Smooth muscle cell of the coronary artery (primary cell): ENCODE measurements at places on chromosomes 3 and 15. TPM values are rescaled to one million over a fixed set of nuclear protein-coding genes. Genes with fewer than 3 reads are reported as not detected.

TICRR gene
- 0.35 and 1.1 TPM in 2 replicates for total RNA-seq

LINS1 gene
- 4.2 and 7.6 TPM in 2 replicates for total RNA-seq

CPN2 gene
- not detected in 2 replicates for total RNA-seq

CAND2 gene
- total RNA-seq = 0.83 and 4.8 TPM in 2 replicates

ALDH1L1 gene
- under 0.01 and 0.08 TPM in 2 replicates for total RNA-seq

PRSS50 gene
- total RNA-seq = not detected in 2 replicates

MESP1 gene
- total RNA-seq = 0.15 TPM in 1 of 2 replicates, not detected in the other
